ENCODE measurements at places on chromosomes 6 and 20.
A peak's percentile ranks its signal among the peaks of the same experiment; 100 is the strongest.

DNA sequence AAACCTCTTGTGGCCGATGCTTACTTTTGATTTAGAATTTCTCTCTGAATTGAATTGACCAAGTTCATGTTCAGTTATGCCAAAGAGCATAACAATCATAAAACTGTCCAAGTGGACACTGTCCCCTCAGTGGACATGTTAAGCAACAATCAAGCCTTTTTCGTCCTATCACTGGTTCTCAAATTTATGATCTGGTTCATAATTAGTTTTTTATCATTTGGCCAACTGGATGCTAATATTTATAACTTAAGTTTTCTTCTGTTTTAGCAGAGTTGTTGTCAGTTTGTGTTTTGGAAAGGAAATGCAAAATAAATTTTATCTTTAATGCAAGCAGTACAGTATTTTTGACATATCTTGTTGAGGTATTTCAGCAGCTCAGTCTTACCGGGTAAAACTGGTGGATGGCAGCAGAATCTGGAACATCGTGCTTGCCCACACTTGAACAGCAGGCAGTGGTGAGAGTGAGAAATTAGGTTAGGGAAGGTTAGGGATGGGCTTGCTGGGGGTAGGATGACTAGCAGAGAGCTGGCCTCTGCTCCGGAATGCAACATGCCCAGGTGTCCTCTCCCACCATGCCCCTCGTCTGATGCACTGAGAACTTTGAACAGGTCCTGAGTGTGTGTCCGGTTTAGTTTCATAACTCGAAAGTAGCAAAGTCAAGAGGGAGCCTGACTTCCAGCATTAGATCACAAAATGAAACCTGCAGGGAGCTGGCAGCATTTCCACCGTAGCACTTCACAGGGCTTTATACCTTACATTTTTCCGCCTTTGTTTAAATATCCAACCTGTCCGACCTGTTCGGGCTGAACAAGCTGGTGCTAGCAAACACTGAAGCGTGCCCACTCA, 93.1 kb downstream of the RREB1 start:
- no peak for DNase-seq

- DNase-seq: no peak
These were observed 256.6 kb downstream of the EYS start for GRCh38 chr6:65450451-65450850.

DNA sequence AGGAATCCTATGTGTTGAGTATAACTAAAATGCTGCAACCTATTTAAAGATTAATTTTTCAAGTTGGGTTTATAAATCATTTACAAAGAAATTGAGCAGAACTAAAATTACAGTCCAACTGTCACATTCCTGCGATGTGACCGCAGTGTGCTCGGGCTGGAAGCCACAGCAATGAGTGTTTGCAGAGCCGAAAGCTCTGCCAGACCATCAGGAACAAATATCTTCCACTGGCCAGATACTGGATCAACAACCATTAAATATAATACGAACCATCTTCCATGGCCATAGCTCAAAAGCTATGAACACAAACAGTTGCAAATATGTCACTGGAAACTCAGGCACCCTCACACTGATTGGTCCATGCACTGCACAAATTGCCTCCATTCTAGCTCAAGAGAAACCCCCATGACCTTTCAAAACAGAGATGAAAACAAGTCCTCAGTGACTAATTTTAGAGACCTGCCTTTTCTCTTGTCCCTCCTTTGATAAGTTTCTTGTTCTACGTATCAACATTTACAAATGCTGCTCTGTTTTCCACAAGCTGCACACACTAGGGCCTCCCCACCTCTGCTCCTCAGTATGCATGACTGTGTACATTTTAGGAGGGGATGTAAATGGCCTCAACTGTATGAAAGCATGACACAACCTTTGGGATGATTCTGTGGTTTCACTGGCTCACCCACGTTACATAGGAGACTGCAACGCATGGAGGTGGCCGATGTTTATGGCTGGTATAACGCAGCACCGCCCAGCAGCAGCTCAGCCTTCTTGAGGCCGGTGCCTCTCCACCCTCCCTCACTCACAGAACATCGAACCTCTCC, 171.7 kb downstream of the WDR27 start:
- no peak for DNase-seq

DNA sequence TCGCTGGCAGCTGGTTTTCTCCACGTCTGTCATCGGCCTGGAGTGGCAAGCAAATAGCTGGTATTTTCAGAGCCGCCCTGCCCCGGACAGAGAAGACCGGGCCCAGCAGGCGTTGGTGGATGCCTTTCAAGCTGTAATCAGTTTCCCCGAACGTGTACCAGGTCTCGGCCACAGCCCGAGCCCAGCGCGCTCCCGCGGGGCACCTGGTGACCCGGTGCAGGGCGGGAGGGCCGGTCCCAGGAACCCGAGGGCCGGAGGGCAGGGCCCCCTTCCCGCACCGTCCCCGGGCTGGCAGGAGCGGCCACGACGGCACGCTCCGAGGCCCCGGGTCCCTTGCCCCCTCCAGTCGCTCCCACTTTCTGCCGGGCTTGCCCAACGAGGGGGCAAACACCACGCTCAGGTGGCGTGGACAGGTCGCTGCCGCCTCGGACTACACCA, 348 bp upstream of the PYGB start:
- no peak for DNase-seq

- DNase-seq: no peak
These were observed 923 bp upstream of the ILRUN start for GRCh38 chr6:34697544-34697836.

GRCh38 chr20:16036331-16036730, 536.9 kb downstream of the KIF16B start:
- no peak for DNase-seq

- no peak for DNase-seq
These were observed 14.2 kb upstream of the FAM162B start for GRCh38 chr6:116779573-116780164.

- DNase-seq: no peak
These were observed 40.3 kb upstream of the XRN2 start for GRCh38 chr20:21262812-21263211.

DNA sequence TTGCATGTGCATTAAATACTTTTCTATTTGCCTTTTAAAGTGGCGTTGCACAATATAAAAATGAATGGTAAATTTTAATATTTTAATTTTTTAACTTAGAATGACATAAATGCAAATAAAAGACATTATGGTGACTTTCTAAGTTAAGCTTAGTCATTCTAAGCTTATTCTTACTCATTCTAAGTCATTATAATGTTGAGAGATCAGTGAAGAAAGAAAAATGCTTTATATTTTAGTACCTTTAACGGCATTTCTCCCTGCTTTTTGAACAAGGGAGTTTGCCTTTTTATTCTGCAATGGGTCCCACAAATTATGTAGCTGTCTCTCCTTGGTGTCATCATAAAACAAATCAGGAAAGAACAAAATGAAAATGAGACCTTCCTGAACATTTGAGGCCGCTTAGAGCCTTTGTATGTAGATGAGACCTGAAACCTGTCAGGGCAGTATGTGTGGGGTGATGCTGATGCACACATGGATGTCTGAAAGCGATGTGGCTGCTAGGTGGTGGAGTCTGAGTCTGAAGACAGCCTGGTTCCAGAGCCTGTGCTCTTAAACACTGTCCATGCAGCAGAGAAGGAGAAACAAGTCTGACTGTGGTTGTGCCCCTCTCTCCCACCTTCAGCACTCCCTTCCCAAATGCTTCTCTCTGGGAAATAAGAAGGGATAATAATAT, 158.0 kb downstream of the PHF3 start:
- no peak for DNase-seq

DNA sequence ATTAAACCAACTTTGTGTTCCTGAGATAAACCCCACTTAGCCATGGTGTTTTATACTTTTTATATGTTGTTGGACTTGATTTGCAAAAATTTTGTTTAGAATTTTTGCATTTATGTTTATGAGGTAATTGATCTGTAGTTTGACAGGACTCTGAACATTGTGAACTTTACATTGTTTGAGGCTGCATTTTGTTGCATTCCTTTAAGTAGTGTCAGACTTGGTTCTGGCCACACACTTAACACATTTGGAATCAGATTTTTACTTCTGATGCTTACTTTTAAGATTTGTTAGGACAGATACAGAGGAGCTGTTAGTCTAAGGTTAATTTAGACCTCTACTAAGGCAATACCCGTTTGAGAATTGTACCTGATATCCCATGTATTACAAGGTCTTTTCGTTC, 16.5 kb upstream of the MDFI start:
- DNase-seq: no peak

GRCh38 chr6:112360498-112360897, 13.4 kb downstream of the RFPL4B start:
- no peak for DNase-seq

DNA sequence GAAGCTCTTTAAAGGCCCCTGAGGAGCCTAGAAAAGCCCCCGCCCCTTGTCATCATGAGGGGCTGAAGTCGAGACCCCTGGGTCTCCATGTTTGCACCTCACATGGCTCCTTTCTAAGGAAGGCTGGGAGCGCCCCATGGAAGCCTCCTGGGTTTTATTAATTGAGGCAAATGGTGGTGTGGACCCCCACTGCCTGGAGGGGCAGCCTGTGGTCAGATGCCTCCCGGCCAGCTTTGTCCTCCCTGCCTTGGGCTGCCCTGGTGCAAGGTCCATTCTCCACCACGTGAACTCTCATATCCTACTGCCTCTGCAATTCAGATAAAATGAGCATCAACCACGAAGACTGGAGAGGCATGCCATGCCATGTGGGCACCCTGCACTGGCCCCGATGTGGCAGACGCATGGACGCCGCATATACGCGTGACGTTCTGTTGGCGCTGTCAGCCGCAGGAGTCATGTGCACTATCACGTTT, 295.5 kb downstream of the TAF4 start:
- DNase-seq: no peak

- peak; percentile 0 for DNase-seq
These were observed 80.3 kb upstream of the HTR1E start for GRCh38 chr6:86856937-86857563.

DNA sequence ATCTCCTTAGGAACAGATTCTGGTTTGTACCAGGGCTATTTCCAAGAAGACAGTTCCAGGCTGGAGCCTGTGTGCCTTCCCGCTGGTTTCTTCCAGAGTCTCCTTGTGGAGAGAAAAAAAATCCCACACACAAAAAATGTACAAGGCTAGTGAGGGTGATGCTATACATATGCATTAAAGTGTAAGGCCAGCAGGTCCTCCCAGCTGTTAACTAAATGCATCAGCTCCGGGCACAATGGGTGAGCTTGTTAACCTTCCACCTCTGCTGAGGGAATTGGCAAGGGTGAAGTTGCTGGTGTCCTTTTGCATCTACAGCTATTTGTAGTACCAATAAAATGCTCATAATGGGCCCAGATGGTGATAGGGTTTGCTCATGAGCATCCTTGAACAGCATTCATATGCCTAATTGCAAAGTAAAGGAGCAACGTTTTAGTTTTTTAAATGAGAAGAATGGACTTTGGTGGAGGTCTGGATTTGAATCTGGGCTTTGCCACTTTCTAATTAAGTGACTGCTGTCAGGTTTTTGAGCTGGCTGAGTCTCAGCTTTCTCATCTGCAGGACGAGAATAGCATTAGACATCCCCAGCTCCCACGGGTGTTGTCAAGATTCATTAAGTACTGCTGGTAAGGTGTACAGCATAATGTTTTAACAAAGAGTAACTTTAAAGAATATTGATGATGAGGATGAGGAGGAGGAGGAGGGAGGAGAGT, 361.8 kb downstream of the QKI start:
- no peak for DNase-seq

GRCh38 chr6:111558690-111559187, 46.9 kb downstream of the TRAF3IP2 start:
- DNase-seq: no peak

- no peak for DNase-seq
These were observed 29.8 kb downstream of the KCNS1 start for GRCh38 chr20:45070932-45071632.

- DNase-seq: peak; percentile 41
These were observed 28.1 kb downstream of the PDYN start for GRCh38 chr20:1965520-1966351.

- no peak for DNase-seq
These were observed 14.2 kb downstream of the VAPB start for GRCh38 chr20:58403272-58403671.

DNA sequence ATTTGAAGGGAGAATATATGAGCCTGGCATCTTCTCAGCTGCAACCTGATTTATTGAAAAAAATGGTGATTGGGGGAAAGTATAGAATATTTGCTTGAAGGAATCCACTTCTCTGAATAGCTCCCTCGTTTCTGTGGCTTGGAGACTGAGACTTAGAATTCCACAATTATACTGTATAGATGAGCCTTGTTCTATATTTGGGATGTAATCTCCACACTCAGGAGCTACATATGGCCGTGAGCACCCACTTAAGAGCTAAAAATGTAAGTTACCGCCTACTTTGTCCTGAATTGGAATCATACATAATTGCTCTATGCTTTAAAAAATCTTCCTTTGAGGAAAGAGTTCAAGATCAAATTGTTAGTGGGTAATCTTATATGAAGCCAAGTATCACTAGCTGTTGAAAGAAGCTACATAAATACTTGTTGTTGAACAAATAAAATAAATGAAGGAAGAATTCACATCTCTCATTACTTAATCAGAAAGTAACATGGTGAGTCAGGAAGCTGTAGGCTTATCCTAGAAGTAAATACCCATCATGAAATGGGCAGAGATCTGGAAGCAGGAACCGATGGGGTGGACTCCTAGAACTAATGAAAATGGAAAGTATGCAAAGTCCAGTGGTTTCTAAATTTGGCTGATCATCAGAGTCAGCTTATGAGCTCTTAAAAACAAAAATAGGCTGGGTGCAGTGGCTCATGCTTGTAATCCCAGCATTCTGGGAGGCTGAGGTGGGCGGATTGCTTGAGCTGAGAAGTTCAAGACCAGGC, 254.3 kb downstream of the SOX4 start:
- no peak for DNase-seq

GRCh38 chr6:3410385-3411360, 46.2 kb downstream of the SLC22A23 start:
- peak; percentile 40 for DNase-seq

DNA sequence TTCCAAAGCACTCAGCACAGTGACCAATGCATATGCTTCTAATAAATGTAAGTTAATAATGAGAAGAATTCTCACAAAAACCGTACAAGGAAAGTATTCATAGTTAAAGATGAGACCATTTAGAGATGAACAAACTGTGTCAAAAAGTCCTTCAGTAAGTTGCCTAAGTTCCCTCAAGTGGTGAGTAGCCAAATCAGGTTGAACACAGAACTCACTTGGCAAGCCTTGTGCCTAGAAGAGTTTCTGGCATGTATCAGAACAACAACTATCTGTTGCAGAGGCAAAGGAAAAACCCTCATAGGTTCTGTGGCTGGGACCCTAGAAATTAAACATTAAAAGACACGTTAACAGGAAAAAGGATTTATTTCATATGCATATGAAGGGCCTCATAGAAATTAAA, 129.6 kb upstream of the DOK5 start:
- no peak for DNase-seq

- DNase-seq: no peak
These were observed 168.0 kb downstream of the HDGFL1 start for GRCh38 chr6:22737331-22737730.

Measured in stimulated activated CD4-positive, alpha-beta T cell treated with anti-CD3 and anti-CD28 coated beads, Interleukin-1b, Interleukin-23, amount 100 ng/mL, for 1 hour (primary cell).